ENCODE measurements at places on chromosomes 5 and 9.

DNA sequence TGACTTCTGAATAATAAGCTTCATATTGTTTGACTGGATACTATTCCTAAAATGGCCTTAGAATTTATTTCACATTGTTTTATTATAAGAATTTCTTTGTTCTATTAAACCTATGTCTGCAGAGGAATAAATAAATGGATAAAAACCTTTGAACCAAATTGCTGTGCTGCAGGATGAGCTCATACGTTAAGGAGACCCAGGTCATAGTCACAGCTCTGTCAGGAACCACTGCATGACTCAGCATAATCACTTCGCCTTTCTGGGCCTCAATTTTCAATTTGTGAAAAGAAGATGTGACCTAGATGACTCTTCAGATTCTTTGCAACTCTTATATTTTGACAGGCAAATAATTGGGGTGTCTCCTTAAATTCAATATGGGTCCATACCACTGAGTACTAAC is 36.7 kb upstream of the HMHB1 start:
- DNase-seq = no peak

- DNase-seq = no peak
Observed at GRCh38 chr5:13179407-13180087, 764.9 kb downstream of the DNAH5 start.

DNA sequence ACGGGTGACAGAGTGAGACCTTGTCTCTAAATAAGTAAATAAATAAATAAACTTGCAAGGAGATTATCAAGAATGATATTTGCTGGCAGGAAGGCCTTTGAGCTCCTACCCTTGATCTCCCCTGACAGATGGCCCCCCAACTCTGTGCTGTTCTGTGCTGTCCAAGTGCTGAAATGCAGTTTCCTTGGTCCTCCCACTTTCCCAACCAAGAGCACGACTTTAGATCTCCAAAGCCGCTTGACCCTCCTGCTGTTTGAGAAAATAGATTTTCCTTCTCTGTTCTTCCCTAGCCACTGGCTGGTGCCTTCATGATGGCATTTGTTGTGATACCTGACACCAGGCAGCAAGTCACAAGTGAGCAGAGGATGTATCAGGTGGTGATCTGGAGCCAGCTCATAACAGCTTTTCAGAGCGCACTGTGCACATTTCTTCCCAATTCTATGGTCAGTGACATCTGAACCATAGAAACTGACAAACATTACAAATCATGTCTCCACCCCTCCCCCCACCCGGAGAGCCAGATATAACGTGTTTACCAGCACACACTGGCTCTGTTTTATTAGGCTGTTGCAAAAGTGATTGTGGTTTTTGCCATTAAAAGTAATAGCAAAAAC is 80.0 kb upstream of the PUM3 start:
- DNase-seq = no peak

DNA sequence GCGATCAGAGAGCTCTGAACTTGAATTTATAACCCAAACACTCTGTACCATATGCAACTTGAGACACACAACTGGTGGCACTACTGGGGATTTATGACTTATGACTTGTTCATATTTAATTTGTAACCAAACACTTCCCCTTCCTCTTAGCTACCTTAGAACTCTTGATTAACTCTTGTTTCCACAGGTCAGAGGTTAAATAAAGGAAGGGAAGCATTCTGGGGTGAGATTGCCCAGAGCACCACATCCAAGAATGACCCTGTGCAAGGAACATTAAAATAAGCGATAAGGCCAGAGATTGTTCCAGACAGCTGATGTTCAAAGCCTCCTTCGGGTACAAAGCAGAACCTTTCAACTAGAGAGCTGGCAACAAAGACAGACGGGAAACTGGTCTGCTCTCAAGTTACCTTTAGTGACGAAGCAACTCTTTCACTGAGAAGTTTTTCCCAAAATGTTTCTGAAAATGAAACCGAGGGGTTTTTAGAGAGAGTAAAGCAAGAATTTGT is 242.6 kb downstream of the DENND1A start:
- no peak for DNase-seq

- DNase-seq = peak; percentile 50
Observed at GRCh38 chr5:149227168-149227826, 44.4 kb upstream of the AFAP1L1 start.

DNA sequence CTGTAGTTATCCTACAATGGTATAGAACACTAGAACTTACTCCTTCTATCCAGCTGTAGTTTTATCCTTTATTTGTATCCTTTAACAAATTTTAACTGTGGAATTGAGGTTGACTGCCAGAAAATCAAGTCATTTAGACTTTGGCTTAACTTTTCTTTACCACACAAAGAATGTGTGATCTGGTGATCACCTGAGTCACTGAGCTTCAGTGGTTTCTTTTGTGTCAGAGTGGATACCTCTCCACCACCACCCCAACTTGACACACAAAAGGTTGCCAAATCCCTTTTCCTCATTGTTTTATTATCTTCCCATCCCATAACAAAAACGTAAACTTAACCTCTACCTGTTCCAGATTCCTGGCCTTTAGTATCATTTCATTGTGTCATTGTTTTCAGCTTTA is 5.5 kb downstream of the OTULIN start:
- DNase-seq = no peak

DNA sequence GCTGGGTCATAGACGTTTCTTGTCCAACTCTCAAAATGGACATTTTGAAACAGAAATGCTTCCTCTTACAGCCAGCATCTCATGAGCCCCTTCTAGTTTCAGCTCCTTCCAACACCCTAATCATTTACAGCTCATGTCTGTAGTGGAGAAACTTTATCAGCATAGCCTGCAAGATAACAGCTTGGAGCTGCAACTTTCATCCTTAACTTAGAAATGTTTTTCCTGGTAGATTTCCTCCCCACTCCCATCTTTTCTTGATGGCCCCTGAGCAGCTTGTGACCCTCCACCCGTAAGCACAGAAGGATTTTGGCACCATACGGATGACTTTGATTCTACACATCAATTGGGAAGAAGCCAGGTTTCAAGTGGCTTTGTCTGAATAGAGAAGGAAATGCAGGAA is 53.5 kb upstream of the TGFBR1 start:
- no peak for DNase-seq

GRCh38 chr9:26548781-26549290 is 343.8 kb downstream of the CAAP1 start:
- DNase-seq = no peak

DNA sequence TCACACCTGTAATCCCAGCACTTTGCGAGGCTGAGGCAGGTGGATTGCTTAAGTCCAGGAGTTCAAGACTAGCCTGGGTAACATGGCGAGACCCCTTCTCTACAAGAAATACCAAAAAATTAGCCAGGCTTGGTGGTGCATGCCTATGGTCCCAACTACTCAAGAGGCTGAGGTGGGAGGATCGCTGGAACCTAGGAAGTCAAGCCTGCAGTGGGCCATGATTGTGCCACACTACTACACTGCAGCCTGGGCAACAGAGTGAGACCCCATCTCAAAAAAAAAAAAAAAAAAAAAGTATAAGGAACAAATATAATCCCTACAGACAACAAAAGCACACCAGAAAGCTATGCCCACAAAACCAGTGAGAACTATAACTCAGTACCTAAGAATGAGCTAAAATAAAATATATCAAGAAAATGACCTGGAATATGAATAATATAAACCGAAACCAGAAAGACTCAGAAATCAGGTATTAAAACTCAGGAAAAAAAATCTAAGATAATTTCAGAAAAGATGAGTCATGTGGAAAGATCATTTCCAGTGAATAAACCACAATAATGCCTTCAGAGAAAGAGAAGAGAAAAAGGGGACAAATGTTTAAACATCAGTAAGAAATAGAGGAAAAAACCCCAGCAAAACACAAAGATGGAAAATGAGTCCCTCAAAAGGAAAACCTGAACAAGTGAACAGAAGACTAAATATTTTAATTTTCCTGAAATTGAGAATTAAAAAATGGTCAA is 57.4 kb downstream of the GOLPH3 start:
- DNase-seq = no peak

GRCh38 chr9:99199938-99200539 is 21.7 kb downstream of the ALG2 start:
- no peak for DNase-seq

GRCh38 chr5:171773106-171773505 is 12.5 kb upstream of the SMIM23 start:
- DNase-seq = no peak

DNA sequence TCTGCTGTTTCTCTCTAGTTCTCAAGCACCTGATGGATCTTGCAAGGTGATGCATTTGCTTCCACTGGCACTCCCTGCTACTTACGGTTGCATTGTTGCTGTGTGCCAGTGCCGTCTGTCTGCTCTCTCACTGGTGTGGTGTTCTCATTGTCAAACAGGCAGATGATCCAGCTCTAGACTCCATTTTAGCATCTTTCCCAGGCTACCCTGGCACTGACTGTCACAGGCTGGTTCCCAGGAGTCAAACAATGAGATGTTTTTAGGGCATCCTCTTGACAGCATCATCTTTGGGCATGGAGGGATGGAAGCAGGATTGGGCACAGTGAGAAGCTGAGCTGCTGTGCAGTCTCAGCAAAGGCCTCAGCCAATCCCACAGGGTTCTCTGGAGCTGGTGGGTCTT is 12.9 kb downstream of the MTRR start:
- DNase-seq = no peak

DNA sequence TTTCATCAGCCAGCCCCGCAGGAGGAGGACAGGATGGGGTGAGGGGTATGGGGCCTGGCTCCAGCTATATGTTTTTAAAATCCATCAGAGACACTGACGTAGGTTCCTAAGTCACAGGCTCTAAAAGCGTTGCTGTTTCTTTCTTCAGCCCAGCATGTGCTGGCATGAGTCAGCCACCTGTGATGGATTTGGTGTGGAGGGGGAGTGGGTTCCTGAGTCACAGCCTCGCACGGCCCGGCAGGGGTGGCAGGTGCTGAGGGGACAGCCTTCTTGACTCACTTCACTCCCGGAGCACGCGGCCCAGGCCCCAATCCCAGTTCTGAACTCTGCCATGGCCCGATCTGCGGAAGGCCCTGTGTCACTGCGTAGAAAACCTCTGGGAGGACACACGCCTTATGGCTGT is 38.8 kb upstream of the RPL26L1 start:
- no peak for DNase-seq

- no peak for DNase-seq
Observed at GRCh38 chr5:36438765-36439561, 137.3 kb upstream of the RANBP3L start.

DNA sequence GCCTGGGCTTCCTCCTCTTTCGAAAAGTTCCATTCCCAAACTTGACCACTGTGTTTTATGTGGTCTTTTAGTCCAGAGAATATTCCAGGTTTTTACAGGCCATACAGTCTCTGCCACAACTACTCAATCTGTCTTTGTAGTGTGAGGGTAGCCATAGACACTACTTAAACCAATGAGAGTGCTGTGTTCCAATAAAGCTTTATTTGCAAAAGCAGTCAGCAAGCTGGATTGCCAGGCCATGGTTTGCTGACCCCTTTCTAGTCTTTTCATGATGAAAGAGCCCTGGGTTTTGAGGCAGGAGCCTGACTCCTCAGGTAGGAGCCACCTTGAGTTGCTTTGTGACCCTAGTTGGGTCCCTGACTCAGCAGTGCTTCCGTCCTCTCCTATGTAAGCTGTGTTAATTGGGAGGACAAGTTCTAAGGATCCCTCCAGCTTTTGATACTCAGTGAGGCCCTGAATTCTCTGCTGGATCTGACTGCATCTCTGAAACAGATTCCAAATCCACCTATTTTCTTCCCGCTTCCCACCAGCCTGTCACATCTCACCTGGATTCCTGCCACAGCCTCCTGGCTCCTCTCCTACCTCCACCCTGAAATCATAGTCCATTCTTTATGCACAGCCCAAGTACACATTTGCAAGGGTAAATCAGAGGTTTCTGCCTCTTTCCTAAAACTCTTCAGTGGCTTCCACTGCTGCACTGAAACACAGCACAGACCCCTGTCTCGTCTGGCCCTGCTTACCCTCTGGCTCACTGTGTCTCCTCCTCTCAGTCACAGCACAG is 13.5 kb downstream of the GALNT10 start:
- no peak for DNase-seq

- DNase-seq = no peak
Observed at GRCh38 chr5:10679336-10679988, 81.6 kb downstream of the DAP start.

GRCh38 chr9:97721396-97721795 is 24.3 kb upstream of the XPA start:
- DNase-seq = no peak

GRCh38 chr9:2570615-2571479 is 50.7 kb upstream of the VLDLR start:
- DNase-seq = peak; percentile 80

- no peak for DNase-seq
Observed at GRCh38 chr9:29348999-29349398, 1775.7 kb upstream of the C9orf72 start.

DNA sequence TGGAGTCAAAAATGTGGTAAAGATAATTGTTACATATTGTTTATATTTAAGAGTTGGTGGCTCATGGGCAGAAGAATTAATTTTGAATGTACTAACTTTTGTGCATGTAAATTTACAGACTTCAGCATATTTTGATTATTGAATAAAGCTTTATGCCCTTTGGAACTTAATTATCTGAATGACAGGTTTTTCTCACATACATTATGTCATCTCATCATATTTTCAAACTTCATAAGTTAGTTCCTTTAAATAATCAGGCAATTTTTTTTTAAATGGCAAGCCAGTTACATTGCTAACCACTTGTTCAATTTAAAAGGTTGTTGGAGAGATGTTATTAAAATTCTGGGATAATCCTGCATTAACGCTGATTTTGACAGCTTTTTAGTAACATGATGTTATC is 184.6 kb upstream of the EDIL3 start:
- no peak for DNase-seq

- peak; percentile 91 for DNase-seq
Observed at GRCh38 chr5:116576053-116576713, 1.6 kb upstream of the SEMA6A start.

DNA sequence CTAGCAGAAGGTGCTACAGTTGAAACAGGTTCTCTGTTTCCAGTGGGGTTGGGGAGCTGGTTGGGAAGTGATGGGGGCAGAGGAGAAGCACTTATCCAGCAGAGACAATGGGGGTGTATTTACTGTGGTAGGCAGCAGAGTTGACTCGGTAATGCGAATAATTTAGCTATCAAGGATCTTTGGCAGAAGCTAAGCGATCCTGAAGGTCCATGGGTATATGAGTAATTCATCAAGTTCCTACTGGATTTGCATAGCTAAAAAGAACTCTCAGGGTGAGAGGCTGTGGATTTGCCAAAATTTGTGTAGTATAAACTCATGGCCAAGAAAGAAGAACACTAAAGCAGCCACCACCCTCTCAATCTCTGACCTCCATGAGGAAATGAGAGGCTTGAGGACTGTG is 61.2 kb upstream of the EGFLAM start:
- DNase-seq = no peak

DNA sequence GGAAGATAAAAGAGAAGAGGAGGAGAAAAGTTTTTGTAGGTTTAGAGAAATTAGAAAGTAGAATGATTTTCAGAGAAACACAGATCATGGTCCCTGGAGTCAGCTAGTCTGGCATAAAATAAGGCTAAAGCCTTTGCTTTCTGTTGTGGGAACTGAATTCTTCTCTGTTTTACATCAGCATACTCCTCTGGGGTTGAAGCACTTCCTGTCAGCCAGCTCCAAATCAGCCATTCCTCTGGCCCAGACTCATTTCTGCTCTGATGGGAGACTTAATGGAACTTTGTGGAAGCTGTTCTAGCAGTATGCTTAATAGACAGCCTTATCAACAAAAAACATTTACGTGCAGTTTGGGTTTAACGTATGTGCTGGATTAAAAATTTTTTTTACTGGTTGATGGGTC is 143.2 kb downstream of the HMHB1 start:
- no peak for DNase-seq

GRCh38 chr5:135222171-135222681 is 176.8 kb downstream of the MACROH2A1 start:
- no peak for DNase-seq

Data from Calu3 (cell line).